ENCODE measurements at places on chromosomes 12 and 14. TPM values are rescaled to one million over a fixed set of nuclear protein-coding genes. Genes with fewer than 3 reads are reported as not detected.

DNA sequence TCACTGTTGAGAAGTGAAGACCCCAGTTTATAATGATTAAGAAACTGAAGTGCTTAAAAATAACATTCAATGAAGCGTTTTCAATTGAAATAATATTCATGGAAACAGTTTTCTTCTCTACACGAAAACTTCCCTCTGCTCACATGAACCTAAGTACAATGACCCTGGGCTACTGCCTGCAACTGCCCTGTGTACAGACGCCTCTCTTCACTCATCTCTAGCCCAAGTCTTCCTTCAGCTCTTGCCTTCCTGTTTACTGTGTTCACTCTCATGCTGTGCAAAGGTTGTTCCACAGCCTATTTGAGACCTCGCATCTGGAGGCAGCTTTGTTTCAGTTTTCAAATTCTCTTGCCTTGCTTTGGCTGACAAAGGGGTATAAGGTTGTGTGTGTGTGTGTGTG, 100.8 kb downstream of the GRIN2B start:
- no peak for DNase-seq

DNA sequence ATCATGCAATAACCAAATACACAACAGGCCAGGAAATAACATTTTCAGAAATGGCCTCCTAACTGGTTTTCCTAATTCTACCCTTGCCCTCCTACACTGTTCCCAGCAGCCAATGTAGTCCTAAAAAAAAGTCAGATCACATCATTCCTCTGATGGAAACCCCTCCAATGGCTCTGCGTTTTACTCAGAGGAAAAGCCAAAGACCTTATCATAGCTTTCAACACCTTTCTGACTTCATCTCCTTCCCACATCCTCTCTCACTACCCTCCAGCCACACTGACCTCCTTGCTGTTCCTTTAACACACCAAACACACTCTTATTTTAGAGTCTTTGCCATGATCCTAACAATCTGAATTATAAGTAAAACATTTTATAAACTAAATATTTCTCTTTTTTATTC, 1.1 kb downstream of the MED6 start:
- DNase-seq, result no peak

GRCh38 chr14:32011225-32011624, 65.9 kb upstream of the ARHGAP5 start:
- no peak for DNase-seq

GRCh38 chr12:31560516-31560915, 30.4 kb downstream of the DENND5B start:
- DNase-seq, result no peak

The HOXC4 gene
- polyA plus RNA-seq, result 37.2 TPM

All from right renal cortex interstitium (tissue), 3 donors.